ENCODE measurements at places on chromosomes 2 and 18. TPM values are rescaled to one million over a fixed set of nuclear protein-coding genes. Genes with fewer than 3 reads are reported as not detected.

DNA sequence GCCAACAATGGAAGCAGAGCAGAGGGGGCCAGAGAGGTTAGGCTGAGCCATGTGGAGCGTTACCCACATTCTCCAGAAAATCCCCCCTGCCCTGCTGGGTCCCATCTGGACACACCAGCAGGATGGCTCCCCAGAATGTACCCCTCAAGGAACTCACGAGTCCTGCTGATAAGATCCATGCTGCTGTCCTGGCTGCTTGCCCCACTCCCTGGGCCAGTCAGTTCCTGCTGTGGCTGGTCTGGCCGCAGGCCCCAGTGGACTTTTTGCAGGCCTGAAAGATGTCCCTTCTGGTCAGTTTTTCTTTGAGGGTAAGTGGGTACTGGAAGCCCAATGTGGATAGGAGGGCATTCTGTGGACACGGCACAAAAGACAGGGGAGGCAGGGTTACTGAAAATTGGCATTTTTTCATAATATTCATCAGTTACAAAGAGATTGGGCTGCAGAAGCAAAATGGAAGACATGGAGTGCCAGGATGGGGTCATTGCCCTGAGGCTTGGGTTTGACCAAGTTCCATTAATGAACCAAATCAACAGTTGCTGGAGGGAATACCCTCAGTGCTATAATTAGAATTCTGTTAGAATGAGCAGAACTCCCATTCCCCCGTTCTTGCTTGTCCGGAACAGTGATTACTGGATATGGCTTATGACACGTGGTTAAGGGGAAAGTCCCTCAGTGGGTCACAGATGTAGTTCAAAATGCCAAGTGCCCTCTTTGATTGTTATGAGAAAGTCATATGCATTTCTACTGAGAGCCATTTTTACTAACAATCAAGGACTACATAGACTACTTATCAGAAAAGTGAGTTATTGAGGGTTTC is 38.7 kb downstream of the SLC4A5 start:
- H3K4me3 ChIP-seq, result no peak overlapping the region
- DNase-seq, result peak; percentile 18
- H3K36me3 ChIP-seq, result no peaks in the 10 kb centered on the region
- no peaks in the 10 kb centered on the region for H3K4me1 ChIP-seq
- peaks cover 11% of the 10 kb centered on the region for H3K27me3 ChIP-seq

DNA sequence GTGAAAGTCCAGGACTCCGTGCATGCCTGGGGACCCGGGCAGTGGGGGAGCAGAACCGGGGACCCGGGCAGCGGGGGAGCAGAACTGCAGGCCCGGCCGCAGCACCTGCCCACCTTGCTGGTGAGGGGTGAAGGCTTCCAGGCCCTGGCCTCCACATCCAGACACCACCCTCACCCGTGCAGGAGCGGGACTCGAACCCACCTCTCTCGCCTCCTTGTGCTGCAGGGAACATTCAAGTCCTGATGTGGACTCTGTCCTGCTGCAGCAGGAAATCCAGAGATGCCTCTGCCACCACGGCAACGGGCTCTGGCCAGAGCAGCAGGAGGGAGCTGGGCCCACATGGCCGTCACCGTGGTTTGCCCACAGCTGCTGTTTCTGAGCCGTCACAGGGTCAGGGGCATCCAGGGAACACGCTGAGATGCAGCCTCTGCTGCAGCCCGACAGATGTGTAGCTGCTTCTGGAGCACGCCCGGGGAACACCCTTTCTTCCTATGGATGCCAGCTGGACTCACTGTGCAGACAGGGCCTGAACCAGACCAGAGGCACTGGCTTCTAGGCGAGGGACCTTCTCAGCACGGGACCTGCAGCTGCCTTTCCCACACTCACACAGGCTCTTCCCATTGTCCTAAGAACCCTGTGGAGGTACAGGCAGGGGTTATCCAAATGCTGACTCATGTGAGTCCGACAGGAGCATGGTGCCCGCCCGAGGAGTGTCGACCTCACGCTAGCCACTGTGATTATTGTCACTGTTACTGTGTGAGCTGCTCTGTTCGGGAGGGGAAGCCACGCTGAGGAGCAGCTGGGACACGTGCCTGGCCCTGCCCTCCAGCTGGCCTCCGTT is 89.2 kb upstream of the CTDP1 start:
- no peak for DNase-seq
- no peak overlapping the region for H3K27ac ChIP-seq
- no peaks in the 10 kb centered on the region for H3K36me3 ChIP-seq
- H3K27me3 ChIP-seq, result peaks cover 93% of the 10 kb centered on the region
- no peaks in the 10 kb centered on the region for H3K4me1 ChIP-seq

The ANO7 gene
- total RNA-seq, result 6.5 TPM

The ESPNL gene
- total RNA-seq, result 1.1 TPM

GRCh38 chr2:67896076-67896475 is 166.7 kb downstream of the C1D start:
- no peaks in the 10 kb centered on the region for H3K4me1 ChIP-seq
- no peak for DNase-seq
- H3K36me3 ChIP-seq, result no peaks in the 10 kb centered on the region
- H3K27ac ChIP-seq, result no peak overlapping the region
- no peaks in the 10 kb centered on the region for H3K27me3 ChIP-seq

The ZCCHC2 gene
- 12.0 TPM for total RNA-seq

The TLX2 gene
- 3.8 TPM for total RNA-seq

The SCN2A gene
- not detected for total RNA-seq

All from PC-9 (cell line).